ENCODE measurements at places on chromosomes 4 and X.

GRCh38 chr4:121736735-121737351 is 28.1 kb downstream of the SMIM43 start:
- peak; percentile 39 for DNase-seq

GRCh38 chrX:64843224-64843623 is 133.0 kb downstream of the ZC4H2 start:
- no peak for DNase-seq

DNA sequence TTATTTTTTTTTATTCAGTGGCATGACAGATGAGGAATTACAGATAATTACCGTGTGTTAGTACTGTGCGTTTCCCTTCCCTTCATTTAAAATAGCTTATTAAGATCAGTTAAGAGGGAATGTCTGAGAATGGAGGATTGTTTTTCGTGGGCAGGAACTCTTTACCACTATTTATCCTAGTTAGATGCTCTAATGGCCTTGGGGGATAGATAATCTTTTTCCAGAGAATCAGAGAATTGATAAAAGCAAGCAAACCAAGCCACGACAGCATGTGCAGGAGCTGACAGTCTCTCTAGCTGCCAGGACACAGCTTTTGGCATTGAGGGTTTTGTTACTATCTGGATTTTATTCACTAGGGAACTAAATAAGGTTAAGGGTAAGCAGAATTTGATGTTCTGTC is 128.7 kb downstream of the DCLK2 start:
- DNase-seq = no peak

- DNase-seq = no peak
Measured at GRCh38 chr4:151950993-151951670, 190.3 kb upstream of the GATB start.

GRCh38 chrX:130885996-130886395 is 17.0 kb downstream of the ENOX2 start:
- no peak for DNase-seq

DNA sequence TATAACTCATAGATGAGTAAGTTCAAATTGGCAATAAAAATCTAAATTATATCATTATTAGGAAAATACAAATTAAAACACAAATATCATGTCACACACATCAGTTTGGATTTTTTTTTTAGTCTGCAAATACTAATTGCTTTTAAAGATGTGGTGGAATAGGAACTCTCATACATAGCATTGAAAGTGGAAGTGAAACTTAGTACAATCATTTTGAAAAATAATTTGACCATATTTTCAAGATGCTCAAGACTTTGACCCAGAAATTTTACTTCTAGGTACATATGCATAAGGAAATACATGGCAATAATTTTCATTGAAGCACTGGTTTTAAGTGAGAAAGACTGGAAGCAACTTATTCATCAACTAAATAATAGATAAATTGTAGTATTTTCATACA is 147.5 kb upstream of the SMIM31 start:
- no peak for DNase-seq

DNA sequence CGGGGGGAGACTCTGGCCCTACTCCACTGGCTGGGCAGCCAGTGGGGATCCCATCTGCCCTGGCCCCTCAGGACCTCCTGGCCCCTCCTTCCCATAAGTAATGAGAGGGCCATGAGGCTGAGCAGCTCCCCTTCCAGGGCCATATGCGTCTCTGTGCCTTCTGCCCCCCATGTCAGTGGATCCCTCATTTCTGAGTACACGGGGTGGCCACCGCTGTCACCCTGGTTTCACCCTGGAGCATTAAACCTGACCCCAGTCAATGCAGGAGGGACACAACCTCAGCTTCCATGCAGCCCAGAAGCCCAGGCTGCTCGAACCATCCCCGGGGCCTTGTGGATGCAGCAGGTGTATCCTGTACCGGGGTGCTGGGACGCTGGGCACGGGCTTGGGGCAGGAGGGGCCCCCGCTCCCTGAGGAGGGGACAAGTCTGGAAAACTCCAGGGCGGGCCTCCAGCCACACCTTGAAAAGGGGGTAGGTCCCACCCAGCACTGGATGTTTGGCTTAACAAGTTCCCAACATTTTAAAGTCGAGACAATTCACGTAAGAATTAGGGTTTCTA is 24.2 kb downstream of the ATP5ME start:
- no peak for DNase-seq

GRCh38 chr4:40152637-40153036 is 44.2 kb upstream of the RHOH start:
- DNase-seq = no peak
